ENCODE measurements at places on chromosomes 5 and 9.

DNA sequence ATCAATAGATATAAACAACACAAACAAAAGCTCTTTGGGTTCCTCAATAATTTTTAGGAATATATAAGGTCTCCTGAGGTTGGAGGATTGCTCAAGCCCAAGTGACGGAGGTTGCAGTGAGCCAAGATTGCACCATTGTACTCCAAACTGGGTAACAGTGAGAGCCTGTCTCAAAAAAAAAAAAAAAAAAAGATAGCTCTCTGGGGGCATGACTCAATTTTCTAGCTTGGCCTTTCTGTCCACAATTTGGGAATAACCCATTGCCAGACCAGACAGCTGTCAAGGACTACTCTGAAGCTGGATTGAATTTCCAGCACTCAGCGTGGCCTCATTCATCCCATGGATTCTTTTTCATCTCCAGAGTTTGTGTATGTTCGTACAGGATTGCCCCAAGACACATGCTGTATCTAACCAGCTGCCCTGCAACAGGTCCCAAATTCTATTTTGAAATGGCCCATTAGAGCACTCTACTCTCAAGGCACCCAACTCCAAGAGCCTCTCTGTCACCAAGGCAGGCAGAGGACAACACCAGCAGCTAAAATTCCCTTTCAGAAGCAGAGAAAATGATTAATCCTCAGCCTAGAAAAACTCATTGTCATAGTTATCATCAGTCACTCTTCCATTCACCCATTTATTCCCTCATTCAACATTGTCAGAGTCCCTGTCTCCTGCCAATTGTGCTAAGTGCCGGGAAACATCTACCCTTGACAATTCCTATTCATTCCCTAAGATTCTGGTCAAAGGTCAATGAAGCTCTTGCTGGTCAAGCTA lies 8.7 kb downstream of the FAM193B start:
- DNase-seq = no peak

DNA sequence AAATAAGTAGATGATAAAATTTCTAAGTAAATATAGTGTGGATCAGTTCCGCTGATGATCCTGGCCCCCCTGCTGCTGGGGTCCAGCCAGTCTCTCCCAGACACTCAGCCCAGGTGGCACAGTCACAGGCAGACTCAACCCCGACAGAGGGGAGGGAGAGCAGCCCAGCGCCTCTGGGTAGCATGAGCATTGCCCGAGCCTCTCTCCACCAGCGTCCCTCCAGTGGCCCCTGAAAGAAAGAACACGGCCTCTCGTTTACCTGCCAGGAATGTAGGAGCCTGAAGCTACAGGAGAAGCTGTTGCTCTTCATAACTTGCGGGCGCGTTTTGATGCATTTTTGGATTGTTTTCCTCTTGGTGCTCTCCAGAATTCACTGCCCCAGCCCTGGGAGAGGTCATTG lies 68.8 kb upstream of the ICE1 start:
- no peak for DNase-seq

GRCh38 chr9:136944212-136944518 lies 373 bp downstream of the FBXW5 start:
- no peak for DNase-seq

DNA sequence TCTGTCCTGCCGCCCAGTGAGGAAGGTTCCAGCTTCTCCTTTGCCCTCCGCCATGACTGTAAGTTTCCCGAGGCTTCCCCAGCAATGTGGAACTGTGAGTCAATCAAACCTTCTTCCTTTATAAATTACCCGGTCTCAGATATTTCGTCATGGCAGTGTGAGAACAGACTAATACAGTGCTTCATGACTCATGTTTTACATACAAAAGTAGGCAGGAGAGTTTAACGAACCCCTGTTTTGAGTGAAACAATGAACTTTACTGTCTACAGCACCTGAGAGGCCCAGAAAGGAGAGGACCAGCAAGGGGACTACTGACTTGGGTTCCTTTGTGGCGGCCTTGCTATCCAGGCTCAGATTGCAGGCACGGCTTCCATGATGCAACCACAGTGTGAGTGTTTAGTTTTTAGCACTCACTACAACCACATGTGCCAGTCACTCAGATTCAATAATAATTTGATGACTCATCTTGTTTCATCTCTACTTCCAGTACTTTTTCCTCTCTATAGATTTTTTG lies 139.1 kb upstream of the CLINT1 start:
- no peak for DNase-seq

DNA sequence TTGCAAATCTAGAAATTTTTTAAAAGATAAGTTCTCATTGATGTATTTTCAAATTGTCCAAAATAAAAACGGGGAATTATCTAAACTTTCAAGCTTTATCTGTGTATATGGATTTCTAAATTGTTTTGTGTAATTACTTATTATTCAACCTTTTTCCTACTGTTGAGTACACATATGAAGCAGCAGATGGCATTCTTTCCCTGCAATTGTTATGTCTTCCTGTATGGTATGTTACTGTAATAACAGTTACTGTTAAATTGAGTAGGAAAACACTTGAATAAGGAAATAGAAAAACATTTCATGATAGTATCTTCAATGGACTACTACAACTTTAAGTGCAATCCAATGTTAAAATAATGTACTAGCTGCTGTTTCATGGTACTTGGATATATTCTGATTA lies 124.8 kb downstream of the RANBP17 start:
- no peak for DNase-seq

- no peak for DNase-seq
Observed at GRCh38 chr9:93292288-93292615, 108.3 kb downstream of the WNK2 start.

GRCh38 chr5:134833340-134834032 lies 12.3 kb upstream of the C5orf24 start:
- DNase-seq = no peak

GRCh38 chr5:119019501-119019900 lies 31.2 kb upstream of the DTWD2 start:
- no peak for DNase-seq

- no peak for DNase-seq
Observed at GRCh38 chr5:135737701-135738563, 96.5 kb upstream of the SLC25A48 start.

GRCh38 chr9:104784098-104784497 lies 20.2 kb downstream of the NIPSNAP3B start:
- DNase-seq = no peak

DNA sequence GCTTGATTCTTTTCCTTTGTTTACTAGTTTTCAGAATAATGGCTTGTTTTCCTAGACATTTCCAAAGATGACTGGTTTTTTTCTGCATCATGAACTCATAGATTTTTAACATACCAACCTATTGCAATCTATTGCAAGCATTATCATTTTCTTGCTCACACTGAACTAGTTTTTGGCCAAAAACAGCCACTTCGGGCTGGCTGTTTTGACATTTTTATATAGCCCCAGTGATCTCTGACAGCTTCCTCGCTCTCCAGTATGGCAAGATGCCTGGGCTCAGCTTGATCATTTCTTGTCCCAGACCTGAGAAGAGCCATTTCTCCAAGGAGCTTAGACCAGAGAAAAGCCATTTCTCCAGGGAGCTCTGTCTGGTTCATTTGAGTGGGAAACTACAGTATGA lies 94.3 kb upstream of the MAMDC2 start:
- DNase-seq = no peak

- DNase-seq = no peak
Observed at GRCh38 chr5:122559676-122560075, 215.2 kb upstream of the SNX2 start.

GRCh38 chr5:72441862-72442540 lies 65.2 kb downstream of the ZNF366 start:
- DNase-seq = no peak

DNA sequence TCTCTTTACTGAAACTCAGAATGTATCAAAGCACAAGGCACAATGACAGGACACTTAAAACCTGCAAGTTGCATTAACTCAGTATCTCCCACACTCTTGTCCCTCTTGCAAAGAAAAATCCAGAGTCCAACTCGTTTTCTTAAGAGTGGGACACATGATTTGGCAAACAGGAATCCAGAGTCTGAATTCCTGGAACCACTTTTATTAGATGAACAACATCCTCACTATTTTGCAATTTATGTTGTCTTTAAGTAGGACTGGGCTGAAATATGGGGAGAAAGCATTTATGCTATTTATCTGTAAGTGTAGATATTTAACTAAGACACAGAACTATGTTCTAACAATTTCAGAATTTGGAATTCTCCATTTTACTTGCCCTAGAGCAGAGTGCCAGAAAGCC lies 69.1 kb downstream of the ABCA1 start:
- DNase-seq = no peak

GRCh38 chr9:98678244-98678842 lies 30.4 kb downstream of the GABBR2 start:
- no peak for DNase-seq

DNA sequence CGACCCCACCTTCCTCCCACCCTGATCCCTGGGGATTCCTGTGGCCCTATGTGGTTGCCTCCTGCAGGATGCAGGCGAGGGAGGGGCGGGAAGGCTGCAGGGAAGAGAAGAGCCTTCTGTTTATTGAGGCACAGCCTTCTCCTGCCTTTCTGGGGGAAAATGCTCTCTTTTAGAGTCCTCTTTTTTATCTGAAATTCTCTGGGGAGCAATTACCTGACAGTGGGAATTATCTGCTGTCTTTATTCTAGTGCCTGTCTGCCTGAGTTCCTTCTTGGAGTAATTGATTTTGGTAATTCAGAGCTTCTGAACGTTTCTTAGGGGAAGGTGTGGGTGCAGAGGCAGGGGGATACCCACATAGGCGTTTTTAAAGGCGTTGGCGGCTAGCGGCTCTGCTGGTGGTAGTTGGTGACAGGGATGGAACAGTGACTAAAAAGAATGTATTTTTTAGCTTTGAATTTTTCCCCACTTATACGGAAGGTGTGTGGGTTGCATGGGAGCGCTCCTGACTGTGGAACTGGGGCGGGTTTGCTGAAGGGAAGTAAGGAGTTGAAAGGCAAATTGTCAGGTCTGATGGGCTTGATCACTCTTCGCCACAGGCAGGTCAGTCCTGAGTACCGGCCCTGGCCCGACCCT lies 35.2 kb upstream of the DAB2IP start:
- no peak for DNase-seq

DNA sequence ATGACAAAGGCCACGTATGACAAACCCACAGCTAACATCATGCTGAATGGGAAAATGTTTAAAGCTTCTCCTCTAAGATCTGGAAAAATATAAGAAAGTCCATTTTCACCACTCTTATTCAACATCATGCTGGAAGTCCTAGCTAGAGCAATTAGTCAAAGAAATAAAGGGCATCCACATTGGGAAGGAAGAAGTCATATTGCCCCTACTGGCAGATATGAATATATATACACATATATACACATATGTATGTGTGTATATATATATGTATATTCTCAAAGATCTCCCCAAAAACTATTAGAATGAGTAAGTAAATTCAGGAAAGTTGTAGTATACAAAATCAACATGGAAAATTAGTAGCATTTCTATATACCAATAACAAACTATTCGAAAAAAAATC lies 17.1 kb downstream of the APBA1 start:
- no peak for DNase-seq

GRCh38 chr5:103031607-103032006 lies 88.3 kb downstream of the GIN1 start:
- DNase-seq = no peak

GRCh38 chr5:176633598-176633997 lies 3.1 kb downstream of the EIF4E1B start:
- DNase-seq = no peak

DNA sequence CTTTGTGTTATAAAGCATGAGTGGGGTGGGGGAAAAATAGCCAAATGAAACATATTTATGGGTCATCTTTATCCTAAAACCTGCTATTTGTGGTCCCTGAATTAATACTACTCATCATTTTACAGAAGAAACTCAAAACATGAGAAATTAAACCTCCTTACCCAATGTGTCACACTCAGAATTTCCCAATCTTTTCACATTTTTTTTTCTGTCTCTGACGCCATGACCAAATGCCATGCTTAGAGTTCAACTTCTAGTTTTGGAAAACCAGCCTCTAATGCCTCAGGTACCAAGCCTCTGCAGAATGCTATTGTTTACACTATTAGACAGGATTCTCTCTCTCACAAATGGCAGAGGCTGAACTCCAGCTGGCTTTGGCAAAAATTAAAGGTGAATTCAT lies 505.5 kb upstream of the WWC1 start:
- no peak for DNase-seq

- no peak for DNase-seq
Observed at GRCh38 chr5:21237461-21237860, 1249.5 kb upstream of the CDH18 start.

GRCh38 chr5:126849101-126849678 lies 72.3 kb downstream of the LMNB1 start:
- DNase-seq = no peak

DNA sequence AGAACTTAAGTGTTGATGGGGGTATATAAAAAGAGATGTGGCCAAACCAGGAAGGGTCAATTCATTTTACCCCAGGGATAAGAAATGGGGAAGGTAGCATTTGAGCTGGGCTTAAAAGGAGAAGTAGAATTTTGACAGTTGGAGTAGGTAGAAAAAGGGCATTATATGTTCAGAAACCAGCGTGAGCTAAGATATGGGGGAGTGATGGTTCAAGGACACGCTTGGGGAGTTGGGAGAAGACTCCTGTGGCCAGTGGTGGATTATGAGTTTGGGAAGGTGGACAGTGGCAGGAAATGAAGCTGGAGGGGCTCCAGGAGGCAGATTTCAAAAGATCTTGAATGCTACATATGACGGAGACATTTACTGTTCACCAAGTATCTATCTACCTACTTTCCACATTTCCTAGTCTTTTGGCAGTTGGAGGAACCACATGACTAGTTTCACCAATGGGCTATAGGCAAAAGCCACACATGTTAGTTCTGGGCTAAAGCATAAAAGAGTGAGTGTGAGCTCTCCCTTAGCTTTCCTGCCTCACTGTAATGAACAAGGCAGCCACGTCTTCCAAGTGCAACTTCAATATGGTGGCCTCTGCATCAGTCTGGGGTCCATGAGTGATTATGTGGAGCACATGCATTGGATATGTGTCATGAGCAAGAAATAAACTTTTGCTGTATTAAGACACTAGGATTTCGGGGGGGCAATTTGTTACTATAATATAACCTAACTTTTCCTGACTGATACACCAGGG lies 15.7 kb upstream of the GSN start:
- no peak for DNase-seq

- no peak for DNase-seq
Observed at GRCh38 chr5:136020001-136020382, 8.8 kb upstream of the TGFBI start.

DNA sequence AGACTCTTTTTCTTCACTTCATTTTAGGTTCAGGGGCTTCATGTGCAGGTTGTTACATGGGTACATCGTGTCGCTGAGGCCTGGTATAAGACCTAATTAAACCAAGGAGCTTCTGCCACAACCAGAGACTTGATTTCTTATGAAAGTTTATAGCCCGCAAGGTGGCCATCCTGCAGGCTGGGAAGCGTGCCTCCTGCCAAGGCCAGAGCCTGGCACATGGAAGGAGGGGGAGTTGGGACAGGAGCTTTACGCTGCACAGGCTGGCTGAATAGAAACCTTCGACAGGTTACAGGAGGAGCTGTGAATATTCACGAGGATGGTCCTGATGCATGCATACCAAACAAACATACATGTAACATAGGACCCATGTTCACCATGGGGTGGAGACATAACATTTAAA lies 50.1 kb upstream of the SIMC1 start:
- DNase-seq = no peak

Data from effector memory CD8-positive, alpha-beta T cell (primary cell).